ENCODE measurements at places on chromosomes 2 and 18. TPM values are rescaled to one million over a fixed set of nuclear protein-coding genes. Genes with fewer than 3 reads are reported as not detected.
A peak's percentile ranks its signal among the peaks of the same experiment; 100 is the strongest.

IL1RL1 gene
- not detected for total RNA-seq

CWC22 gene
- total RNA-seq: 27.6 TPM

COL6A3 gene
- 4.5 TPM for total RNA-seq

ZC3H6 gene
- total RNA-seq: 7.9 TPM

DOK6 gene
- 4.0 TPM for total RNA-seq

- H3K27ac ChIP-seq: no peak overlapping the region
- H3K4me3 ChIP-seq: no peak overlapping the region
- H3K27me3 ChIP-seq: no peaks in the 10 kb centered on the region
- H3K4me1 ChIP-seq: peaks cover 14% of the 10 kb centered on the region
- no peaks in the 10 kb centered on the region for H3K36me3 ChIP-seq
Observed at GRCh38 chr2:3876685-3877084, 173.3 kb downstream of the DCDC2C start.

- no peak overlapping the region for H3K4me3 ChIP-seq
- H3K36me3 ChIP-seq: no peaks in the 10 kb centered on the region
- no peak for DNase-seq
- H3K27ac ChIP-seq: no peak overlapping the region
- H3K27me3 ChIP-seq: peaks cover 91% of the 10 kb centered on the region
- H3K4me1 ChIP-seq: peaks cover 10% of the 10 kb centered on the region
Observed at GRCh38 chr2:232385660-232386489, 7.3 kb downstream of the ALPP start.

DNA sequence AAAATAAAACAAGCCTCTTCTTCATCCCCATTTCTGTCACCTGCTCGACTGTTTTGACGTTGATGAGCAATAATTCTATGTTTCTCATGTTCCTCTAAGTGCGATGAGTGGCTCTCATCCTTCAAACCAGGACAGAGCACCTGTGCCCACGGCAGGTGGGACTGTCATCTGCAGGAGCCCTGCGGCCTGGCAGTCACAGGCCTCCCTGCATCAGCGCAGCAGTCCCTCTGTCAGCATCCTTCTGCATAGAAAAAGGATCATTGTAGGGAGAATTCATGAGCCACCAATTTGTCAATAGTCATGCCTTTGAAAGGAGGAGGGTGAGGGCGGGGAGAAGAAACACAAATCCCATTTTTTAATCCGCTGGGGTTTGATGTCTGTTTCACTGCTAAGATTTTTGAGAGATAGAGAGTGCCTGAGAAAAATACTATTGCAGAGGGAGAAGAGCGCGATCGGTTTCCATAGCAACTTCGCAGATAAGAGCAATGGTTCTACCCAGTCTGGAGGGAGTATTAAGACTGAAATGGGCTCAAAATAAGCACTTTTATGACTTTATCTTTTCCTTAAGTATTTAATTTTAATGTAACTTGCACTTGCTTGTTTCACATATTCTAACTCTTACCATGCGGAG, 234.3 kb upstream of the NCKAP5 start:
- no peaks in the 10 kb centered on the region for H3K27me3 ChIP-seq
- peaks cover 7% of the 10 kb centered on the region for H3K36me3 ChIP-seq
- DNase-seq: no peak
- H3K4me1 ChIP-seq: peaks cover 10% of the 10 kb centered on the region
- H3K4me3 ChIP-seq: no peak overlapping the region

DNA sequence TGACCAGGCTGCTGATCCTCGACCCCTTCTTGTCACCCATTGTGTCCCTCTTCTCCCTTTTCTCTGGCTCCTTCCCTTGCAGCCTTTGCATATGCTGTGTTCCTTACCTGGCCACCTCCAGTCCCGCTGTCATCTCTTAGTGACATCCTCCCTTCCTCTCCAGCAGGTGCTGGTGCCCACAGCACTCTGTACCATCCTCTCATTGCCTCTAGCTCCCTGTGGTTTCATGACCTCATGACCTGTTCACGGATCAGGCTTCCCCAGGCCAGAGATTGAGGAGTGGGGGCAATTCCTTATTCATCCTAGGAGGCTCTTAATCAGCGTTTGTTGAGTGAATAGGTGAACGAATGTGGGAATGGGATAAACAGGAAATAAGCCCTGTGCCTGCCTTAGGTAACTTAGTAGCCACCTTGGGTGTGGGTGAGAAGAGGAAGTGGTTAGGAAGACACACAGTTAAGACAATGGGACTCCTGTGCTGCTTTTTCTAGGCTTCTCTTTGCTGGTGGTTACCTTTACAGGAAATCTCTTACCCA, 35.5 kb downstream of the ITGA6 start:
- no peak overlapping the region for H3K4me3 ChIP-seq
- no peak overlapping the region for H3K27ac ChIP-seq
- peaks cover 4% of the 10 kb centered on the region for H3K36me3 ChIP-seq

- no peaks in the 10 kb centered on the region for H3K36me3 ChIP-seq
- H3K4me1 ChIP-seq: peaks cover 11% of the 10 kb centered on the region
- no peak for DNase-seq
- no peak overlapping the region for H3K4me3 ChIP-seq
- no peak overlapping the region for H3K27ac ChIP-seq
Observed at GRCh38 chr18:44411976-44412375, 268.7 kb upstream of the SETBP1 start.

- no peak overlapping the region for H3K27ac ChIP-seq
- DNase-seq: no peak
- no peak overlapping the region for H3K4me3 ChIP-seq
- peaks cover 4% of the 10 kb centered on the region for H3K36me3 ChIP-seq
- no peaks in the 10 kb centered on the region for H3K4me1 ChIP-seq
- no peaks in the 10 kb centered on the region for H3K27me3 ChIP-seq
Observed at GRCh38 chr2:37997629-37998028, 72.5 kb downstream of the RMDN2 start.

GRCh38 chr2:17069564-17069963, 403.9 kb upstream of the CYRIA start:
- no peak overlapping the region for H3K4me3 ChIP-seq
- no peak overlapping the region for H3K27ac ChIP-seq
- H3K36me3 ChIP-seq: no peaks in the 10 kb centered on the region

- DNase-seq: no peak
- H3K4me3 ChIP-seq: no peak overlapping the region
- no peaks in the 10 kb centered on the region for H3K27me3 ChIP-seq
- peaks cover 12% of the 10 kb centered on the region for H3K36me3 ChIP-seq
Observed at GRCh38 chr18:44370861-44371260, 309.8 kb upstream of the SETBP1 start.

- H3K4me1 ChIP-seq: peaks cover 48% of the 10 kb centered on the region
- no peak overlapping the region for H3K27ac ChIP-seq
- H3K4me3 ChIP-seq: peak overlapping the region; percentile 94
Observed at GRCh38 chr2:196591621-196592022, 47.9 kb upstream of the CCDC150 start.

DNA sequence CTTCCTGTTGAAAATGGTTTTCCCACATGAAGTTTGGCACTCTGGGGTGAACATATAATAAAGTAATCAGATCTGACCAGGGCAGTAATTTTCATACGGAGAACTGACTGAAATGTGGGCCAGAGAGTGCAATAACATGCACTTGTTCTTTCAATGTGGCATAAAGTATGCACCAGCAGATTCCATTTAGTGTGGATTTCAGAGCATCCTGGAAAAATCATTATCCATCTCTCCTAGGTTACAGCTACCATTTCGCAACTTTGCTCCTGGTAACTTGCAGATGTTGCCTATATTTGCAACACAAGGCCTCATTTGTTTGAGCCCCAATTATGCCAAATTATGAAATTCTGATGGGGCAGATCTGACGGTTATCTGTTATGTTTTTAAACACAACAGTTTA, 55.4 kb downstream of the COLEC12 start:
- DNase-seq: no peak
- no peak overlapping the region for H3K27ac ChIP-seq
- no peaks in the 10 kb centered on the region for H3K27me3 ChIP-seq
- H3K36me3 ChIP-seq: no peaks in the 10 kb centered on the region

DNA sequence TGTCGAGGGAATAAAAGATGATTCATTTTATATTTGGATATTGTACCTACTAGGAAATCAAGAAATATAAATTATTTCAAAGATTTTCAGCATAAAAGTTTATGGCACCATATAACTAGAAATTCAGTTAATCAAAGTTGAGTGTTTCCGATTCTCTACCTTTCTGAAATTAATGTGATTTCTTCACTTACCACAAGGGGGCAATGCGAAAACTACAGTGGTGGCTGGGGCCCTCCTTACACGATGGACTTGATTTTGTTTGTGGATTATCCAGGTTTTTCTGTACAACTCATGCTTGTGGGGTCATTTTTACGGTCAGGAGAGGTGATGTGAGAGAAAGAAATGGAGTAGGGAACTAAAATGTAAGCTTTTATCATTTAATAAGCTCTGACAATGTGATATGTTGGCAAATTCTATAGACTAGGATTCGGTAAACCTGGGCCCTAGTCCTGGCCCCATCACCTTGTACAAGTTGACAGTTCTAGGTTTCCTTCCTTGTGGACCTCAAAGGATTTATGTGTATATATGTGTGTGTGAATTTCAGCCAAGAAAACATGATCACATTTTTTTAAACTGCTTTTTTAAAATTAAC, 47.6 kb downstream of the G6PC2 start:
- peaks cover 11% of the 10 kb centered on the region for H3K36me3 ChIP-seq
- H3K4me3 ChIP-seq: no peak overlapping the region
- no peak overlapping the region for H3K27ac ChIP-seq
- no peaks in the 10 kb centered on the region for H3K27me3 ChIP-seq
- no peaks in the 10 kb centered on the region for H3K4me1 ChIP-seq

GRCh38 chr2:76283350-76283749, 572.6 kb upstream of the GCFC2 start:
- H3K4me1 ChIP-seq: peaks cover 31% of the 10 kb centered on the region
- no peaks in the 10 kb centered on the region for H3K27me3 ChIP-seq
- no peaks in the 10 kb centered on the region for H3K36me3 ChIP-seq
- no peak overlapping the region for H3K27ac ChIP-seq

DNA sequence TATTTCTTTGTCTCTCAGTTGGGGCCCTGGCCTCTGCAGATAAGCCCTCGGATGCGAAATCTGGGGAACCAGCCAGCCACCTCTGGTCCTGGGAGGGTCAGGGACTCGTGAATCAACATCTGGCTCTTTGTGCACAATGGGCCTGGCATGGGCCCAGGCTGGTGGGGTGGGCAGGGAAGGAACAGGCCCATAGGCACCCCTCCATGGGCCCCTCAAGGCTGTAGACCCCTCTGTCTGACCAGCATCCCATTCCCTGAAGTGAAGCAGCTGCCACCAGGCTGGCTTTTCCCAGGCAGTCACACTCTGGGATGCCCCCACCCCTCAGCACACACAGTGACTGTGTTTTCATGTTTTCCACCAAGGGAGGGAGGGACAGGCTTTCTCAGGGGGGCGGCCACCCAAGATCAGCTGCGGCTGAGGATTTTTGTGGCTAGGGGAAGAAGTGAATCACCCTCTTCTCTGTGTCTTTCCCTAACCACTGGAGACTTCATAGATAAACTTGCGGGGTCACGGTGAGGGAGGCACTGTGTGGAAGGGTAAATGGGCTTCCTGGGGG, 166.0 kb downstream of the AGAP1 start:
- no peak for DNase-seq
- H3K27ac ChIP-seq: no peak overlapping the region
- no peaks in the 10 kb centered on the region for H3K36me3 ChIP-seq
- peaks cover 2% of the 10 kb centered on the region for H3K27me3 ChIP-seq

GRCh38 chr2:39362595-39362994, 74.5 kb downstream of the MAP4K3 start:
- no peak overlapping the region for H3K27ac ChIP-seq
- DNase-seq: no peak
- H3K36me3 ChIP-seq: peaks cover 43% of the 10 kb centered on the region
- no peak overlapping the region for H3K4me3 ChIP-seq
- peaks cover 4% of the 10 kb centered on the region for H3K4me1 ChIP-seq
- no peaks in the 10 kb centered on the region for H3K27me3 ChIP-seq

GRCh38 chr2:184646177-184646576, 47.8 kb downstream of the ZNF804A start:
- H3K27ac ChIP-seq: no peak overlapping the region
- no peaks in the 10 kb centered on the region for H3K27me3 ChIP-seq

GRCh38 chr2:59986511-59986910, 566.9 kb downstream of the BCL11A start:
- H3K36me3 ChIP-seq: no peaks in the 10 kb centered on the region
- no peak overlapping the region for H3K4me3 ChIP-seq
- H3K27ac ChIP-seq: no peak overlapping the region
- DNase-seq: no peak
- H3K27me3 ChIP-seq: no peaks in the 10 kb centered on the region

- H3K36me3 ChIP-seq: no peaks in the 10 kb centered on the region
- peaks cover 7% of the 10 kb centered on the region for H3K4me1 ChIP-seq
- no peak for DNase-seq
Observed at GRCh38 chr2:12619975-12620374, 96.8 kb upstream of the TRIB2 start.

Measured in neural crest cell (in vitro differentiated cells).